NCI-H187 (cell line): ENCODE measurements at places on chromosomes 5 and 9.

DNA sequence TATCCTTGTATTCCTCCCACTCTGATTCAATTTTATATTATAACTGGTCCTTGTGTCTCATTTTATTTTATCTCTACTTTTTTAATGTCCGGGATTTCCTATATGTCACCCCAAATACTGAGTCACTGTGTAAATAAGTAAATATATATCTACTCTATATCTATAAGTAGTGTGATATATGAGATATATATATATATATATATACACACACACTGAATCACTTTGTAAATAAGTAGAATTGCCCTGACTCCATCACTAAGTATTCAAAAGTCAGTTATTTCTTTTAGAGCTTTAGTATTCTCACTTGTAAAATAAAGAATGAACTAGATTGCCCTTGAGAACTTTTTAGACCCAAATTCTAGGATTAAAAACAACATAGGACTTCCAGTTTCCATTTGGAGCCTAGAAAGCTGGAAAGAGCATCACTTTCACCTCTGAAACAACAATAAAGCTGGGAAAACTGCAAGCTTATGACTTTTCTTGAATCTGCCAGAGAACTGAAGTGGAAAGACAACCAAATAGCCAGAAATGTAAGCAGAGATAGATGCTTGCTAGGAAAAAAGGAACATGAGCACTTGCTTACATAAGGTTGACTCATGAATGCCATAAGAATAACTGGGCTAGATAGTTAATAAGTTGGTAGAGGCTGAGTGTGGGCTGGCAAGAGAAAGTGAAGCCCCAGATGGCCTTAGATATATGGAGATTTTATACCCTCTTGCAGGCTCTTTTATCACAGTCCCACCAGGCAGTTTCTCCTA lies 171.1 kb upstream of the TLX3 start:
- no peak for DNase-seq

DNA sequence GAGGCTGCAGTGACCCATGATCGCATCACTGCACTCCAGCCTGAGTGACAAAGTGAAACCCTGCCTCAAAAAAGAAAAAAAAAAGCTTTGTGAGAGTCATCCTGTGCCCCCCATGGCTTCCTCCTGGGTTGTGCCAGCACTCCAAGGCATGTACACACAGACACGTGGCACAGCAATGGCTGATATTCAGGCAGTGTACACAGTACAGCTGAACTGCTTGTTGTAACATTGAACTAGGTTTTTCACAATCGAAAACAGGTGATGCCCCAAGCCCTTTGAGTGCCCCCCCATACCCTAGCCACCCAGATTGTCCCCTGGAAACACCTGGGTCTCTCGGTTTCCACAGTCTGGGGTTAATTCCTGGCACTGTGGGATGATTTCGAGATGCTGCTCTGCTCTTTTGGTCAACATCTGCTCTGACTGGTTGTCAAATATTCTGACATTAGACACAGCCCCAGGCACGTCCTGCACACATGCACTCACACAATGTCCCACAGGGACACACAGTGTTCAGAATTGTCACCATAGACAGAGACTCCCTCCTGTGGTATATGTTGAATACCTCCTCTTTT lies 9.2 kb downstream of the SPINK4 start:
- no peak for DNase-seq

- DNase-seq: no peak
These were observed 76.4 kb upstream of the TARS1 start for GRCh38 chr5:33364406-33364805.

DNA sequence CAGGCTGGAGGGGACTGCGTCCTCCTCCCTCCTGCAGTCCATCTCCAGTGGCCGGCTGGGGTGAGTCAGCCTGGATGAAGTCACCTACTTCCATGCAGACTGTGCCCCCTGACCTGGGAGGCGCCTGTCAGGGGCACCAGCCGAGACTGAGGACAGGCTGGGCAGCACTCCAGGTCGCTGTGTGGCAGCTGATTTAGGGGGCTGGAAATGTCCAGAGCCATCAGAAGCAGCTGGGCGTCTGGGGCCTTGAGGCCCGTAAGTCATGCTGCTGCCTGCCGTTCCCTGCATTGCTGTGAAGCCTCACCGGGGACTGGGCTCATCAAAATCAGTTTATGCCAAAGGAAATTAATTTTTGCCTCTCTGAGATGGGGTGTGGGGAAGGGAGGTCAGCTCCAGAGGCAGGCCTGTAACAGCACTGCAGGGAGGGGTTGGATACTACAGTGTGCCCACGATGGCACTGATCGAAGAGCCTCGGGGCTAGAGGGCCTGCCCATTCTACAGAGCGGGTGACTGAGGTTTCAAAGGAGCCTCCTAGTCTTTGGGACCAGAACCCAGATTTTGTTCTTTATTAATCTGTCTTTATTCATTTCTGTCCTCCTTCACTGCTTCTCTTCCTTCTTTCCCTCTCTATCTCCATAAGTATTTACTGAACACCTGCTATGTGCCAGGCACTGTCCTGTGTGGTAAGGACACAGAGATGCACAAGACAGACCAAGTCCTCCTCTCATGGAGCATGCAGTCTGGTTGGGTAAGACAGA lies 70.4 kb upstream of the PSD2 start:
- no peak for DNase-seq

DNA sequence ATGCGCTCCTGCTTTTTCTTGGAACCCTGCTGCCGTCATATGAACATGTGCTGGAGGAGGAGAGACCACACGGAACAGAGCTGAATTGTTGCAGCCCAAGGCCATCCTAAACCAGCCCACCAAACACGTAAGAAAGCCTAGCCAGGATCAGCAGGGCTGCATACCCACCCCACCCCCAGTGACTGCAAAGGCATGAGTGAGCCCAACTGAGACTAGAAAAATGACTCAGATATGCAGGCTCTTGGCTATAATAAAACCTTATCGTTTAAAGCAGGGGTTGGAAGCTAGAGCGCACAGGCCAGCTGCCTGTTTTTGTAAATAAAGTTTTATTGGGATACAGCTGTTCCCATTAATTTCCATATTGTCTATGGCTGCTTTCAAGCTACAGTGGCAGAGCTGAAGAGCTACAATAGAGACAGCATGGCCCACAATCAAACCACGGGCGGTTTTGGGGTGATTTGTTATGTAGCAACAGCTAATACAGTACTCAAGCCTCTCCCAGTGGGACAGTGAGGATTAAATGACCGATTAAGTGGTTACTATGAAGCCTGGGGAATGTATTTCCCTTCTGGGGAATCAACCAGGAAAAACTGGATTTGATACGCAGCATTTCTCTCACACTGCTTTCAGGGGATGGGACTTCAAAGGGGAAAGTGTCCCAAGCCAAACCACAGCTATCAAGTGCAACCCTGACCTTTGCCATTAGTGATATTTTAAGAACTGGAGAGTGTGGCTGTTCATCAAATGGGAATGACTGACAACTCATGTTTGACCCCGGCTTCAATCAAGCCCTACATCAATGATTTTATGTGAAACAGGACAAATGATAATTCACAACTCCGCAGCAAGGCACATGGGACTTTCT lies 6.3 kb downstream of the SHB start:
- DNase-seq: no peak
